CD4-positive, alpha-beta T cell treated with Interleukin-15 for 1 hour (primary cell): ENCODE measurements at places on chromosomes 5 and 9.

DNA sequence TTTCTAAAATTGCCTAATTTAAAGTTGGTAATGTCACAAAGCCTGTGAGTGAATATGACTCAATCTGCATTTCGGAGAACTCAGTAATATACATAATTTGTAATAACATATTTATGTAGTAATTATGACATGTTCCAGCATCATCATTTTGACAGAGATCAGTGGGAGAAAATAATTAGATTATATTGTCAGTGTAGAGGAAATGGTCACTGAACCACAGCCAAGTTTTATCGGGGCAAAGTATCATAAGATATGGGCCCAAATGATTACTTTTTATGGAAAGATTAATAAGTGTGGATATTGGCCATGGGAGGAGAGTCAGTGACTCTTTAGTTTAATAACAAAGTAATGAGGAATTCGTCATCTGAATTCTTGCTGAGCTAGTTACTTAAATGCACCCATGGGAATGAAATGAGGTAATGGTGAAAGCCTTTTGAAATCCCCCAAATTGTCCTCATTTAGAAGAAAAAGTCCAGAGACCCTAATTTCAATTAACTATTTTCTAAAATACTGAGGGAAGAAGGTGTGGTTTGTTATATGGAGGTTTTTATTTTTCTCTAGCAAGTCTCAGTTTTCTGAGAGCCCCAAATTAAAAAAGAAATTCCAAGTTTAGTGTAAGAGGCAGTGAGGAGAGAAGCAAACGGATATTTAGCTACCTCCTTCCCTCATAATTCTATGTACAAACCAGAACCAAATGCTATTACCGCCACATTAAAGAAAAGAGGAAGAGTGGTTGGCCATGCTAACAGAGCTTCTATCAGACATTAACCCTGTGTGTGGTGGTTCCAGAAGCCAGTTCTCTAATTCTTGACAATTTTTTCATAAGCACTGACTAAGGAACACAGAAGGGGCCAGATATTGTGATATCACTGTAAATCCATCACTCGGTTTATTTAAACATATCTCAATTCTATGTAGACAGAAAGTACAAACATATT, 37.7 kb upstream of the MRPS30 start:
- no peak for DNase-seq

GRCh38 chr9:107721705-107722245, 232.2 kb upstream of the KLF4 start:
- no peak for DNase-seq

DNA sequence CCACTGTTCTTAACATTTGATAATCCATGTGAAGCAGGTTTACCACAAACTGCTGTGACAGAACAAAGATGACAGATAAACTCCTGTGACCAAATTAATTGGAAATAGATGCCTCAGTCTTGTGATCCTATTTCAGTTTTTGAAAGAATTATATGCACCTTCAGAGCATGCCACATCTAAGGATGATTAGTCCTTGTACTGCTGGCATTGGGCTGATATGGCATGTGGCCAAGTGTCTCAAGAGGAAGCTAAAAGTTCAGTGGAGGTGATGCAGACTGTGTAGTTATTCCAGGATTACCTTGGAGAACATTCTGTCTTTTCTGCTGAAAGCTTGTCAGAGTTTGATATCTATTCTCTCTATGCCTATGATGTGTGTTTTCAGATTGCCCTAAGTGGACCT, 314.4 kb upstream of the EFNA5 start:
- DNase-seq, result no peak

- no peak for DNase-seq
These were observed 96.4 kb upstream of the SPOCK1 start for GRCh38 chr5:137595396-137596079.

DNA sequence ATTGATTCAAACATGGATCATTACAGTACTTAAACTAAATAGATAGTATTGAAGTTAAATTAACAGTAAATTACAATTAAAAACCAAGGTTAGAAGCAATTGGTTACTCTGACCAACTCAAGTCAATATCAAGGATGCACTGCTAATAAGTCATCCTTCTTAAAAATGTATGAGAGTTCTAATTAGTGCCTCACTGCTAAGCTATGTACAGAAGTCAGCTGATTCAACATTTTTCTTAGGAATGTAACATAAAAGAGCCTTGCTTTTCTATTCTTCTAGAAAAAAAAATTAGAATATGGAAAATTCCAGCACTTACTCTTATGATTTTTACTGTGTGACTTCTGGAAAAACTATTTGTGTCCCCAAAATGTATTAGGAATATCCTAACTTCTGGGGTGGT, 75.7 kb upstream of the FBN2 start:
- no peak for DNase-seq

DNA sequence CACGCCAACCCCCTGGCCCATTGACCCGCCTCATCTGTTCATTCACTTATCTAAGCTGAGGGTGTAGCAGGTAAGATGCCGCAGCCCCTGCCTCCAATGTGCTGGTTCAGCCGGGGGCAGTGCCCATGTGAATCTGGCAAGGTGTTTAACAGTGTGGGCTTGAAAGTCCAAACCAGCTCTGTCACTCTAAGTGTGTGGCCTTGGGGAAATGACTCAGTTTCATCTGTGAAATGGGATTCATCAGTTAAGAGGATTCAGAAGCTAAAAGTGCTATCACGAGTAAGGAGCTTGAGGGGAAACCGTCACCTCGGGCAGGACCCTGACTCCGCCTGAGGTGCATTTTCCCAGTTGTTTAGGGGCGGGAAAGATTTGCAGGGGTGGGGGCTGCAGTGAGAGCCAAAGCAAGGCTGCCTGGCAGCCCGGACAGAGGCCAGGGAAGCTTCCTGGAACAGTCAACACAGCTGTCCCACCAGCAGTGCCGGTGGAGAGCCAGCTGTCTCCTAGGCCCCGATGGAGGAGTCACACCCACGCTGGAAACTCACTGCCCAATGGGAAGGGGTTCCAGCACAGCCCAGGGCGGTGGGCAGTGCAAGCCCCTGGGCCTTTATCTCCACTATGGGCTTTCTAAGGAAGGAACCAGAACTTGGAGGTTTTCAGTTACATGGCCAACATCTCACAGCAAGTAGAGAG, 9.7 kb upstream of the URM1 start:
- DNase-seq, result no peak

DNA sequence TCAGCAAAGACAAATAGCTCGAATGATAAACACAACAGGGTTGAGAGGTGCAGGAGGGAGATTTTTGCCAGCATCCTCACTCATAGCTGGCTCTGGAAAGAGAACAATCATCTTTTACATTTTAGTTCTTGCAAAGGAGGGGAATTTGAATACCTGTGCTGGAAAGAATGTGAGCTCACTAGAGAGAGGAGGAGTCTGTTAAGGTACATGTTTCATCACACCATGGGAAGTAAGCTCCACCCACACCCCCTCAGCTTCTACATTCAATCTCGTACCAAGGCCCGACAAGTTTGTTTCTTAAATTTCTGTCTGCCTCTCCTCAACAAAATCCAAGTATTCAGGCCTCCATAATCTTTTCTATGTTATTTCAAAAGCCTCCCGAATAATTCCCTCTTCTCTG, 254.6 kb downstream of the BRINP1 start:
- no peak for DNase-seq

DNA sequence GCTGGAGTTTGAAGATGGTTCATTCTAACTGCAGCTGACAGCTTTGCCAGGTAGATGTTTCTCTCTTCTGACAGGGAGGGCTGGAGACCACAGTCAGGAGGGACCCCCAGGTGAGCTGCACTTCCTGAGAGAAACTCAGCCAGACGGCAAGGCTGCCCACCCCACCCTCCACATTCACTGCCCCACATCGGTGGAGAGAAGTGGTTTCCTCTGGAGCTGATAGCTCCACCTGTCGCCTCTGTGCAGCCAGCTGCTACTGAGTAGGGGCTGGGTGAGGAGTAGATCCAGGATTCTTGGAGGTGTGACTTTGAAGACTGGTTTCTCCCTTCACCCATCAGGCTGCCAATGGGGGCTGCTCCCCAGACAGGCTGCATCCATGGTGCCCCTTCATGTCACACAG, 175.0 kb downstream of the CARTPT start:
- no peak for DNase-seq

GRCh38 chr9:71121275-71122021, at the start of gene TRPM3:
TSS of gene TRPM3 (minus strand) at chr9:71121621. CDS start at chr9:71121354, 267 bp downstream.
- DNase-seq, result no peak

DNA sequence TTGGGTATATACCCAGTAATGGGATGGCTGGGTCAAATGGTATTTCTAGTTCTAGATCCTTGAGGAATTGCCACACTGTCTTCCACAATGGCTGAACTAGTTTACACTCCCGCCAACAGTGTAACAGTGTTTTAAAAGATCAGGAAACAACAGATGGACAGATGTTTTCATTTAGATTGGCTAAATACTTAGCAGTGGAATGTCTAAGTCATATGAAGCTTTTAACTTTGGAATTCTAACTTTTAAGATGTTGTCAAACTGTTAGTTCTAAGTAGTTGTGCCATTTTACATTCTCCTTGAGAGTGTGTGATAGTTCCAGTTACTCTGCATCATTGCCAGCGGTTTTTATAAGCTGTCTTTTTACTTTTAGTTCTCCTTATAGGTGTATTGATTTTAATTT, 688.8 kb downstream of the SEMA5A start:
- no peak for DNase-seq

DNA sequence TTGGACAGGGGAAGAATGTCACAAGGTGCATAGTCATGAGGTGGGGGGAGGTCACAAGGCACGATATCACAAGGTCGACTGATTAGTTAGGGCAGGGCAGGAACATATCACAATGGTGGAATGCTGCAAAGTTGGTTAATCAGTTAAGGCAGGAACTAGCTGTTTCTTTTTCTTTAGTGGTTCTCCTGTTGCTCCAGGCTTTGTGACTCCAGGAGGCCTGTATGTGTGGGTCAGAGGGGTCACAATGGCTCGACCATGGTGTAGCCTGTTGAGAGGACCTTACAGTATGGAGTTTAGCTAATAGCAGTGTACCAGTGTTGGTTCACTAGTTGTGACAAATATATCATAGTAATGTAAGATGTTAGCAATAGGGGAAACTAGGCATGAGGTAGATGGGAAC, 12.4 kb upstream of the FSD1L start:
- no peak for DNase-seq
